ENCODE measurements at places on chromosomes 2 and 18. TPM values are rescaled to one million over a fixed set of nuclear protein-coding genes. Genes with fewer than 3 reads are reported as not detected.

GRCh38 chr2:37318401-37318800 lies 6.2 kb downstream of the PRKD3 start:
- DNase-seq, result peak; percentile 24

DNA sequence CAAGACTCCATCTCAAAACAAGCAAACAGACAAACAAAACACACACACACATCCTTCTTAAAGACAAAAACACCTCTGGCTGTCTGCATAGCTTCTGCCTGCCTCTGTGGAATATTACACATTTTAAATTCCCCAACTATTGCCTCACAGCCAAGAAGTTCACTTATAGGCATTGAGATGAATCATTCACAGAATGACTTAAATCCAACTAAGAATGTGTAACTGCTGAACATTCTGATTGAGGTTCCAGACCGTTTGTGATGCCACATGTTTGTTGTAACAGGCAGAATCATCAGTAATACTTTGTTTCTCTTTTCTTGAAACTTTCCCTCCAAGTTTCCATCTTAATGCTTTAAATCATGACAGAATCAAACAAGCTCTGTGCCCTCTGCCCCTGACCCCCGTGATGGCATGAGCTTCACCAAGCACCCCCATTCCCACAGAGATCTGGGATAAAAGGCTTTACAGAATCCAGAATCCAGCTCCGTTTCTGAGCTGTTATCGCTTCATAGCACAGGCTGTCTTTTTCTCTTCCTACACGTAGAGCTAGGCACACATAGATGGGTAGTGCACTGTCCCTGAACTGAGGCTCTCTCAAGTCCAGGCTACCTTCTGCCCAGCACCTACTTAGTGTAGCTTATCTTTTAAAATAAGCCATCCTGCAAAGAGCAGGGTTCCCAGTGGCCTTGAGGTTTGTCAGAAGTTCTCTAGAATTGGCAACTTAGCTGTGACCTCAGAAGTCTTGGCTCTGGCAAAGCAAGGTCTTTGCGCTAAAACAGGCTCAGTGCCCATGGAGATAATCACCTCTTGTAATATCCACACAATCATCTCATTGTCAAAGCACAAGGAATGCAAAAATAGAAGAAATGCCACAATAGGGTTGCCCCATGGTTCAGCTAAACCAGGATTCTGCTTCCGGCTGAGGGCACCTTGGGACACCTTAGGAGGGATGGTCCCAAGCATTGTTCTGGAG lies 32.9 kb downstream of the EPAS1 start:
- DNase-seq, result peak; percentile 81

DNA sequence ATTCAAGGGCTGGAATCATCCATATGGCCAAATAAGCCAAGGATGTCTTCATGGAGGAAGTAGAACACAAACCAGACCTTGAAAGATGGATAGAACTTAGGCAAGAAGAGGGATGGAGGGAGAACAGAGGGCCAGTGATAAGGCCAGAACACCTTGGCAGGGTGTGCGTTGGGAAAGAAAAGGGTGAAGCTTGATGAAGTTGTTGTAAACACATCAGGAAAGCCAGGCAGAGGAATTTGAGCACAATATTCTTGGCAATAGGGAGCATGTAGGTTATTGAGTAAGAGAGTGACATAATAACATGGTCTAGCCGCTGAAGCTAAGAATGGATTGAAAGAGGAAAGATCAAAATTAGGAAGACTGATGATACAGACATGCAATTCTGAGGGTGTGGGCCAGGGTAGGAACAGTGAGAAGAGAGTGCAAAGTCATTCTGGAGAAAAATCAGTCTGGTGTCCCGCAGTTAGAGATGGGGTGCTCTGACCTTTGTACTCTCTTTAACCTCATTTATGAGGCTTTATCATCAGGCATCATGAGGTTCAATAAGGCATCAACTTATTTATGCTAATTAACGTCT lies 41.0 kb downstream of the SLC14A2 start:
- no peak for DNase-seq

- no peak for DNase-seq
Observed at GRCh38 chr2:104914509-104914908, 60.6 kb downstream of the POU3F3 start.

DNA sequence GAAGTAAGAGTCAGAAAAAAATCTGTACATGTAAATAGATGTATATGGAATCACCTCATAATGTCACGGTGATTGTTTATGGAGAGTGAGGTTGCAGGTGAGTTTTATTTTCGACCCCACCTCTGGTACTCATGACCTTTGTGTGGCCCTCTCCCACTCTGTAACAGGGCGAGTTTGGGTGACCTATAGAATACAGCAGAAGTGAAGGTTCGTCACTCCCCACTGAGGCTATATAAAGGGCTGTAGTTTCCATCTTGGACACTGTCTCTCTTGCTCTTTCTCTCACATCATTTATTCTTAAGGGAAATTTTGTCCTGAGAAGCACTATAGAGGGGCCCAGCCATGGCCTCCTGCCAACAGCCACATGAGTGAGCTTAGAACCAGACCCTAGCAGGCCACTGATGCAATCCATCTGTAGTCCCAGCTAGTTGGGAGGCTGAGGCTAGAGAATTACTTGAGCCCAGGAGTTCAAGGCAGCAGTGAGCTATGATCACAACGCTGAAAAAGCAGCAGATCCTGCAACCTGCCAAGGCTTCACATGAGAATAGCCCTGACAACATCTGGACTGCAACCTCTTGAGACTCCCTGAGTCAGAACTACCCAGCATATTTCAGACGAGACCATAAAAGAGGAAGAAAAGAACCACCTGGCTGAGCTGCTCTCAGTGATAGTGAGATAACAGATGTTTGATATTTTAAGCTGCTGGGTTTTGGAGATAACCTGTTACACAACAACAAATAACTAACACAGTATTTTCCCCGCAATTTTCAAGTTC lies 74.3 kb upstream of the SLC1A4 start:
- DNase-seq, result no peak

- DNase-seq, result no peak
Observed at GRCh38 chr2:2464643-2465042, 133.6 kb upstream of the MYT1L start.

DNA sequence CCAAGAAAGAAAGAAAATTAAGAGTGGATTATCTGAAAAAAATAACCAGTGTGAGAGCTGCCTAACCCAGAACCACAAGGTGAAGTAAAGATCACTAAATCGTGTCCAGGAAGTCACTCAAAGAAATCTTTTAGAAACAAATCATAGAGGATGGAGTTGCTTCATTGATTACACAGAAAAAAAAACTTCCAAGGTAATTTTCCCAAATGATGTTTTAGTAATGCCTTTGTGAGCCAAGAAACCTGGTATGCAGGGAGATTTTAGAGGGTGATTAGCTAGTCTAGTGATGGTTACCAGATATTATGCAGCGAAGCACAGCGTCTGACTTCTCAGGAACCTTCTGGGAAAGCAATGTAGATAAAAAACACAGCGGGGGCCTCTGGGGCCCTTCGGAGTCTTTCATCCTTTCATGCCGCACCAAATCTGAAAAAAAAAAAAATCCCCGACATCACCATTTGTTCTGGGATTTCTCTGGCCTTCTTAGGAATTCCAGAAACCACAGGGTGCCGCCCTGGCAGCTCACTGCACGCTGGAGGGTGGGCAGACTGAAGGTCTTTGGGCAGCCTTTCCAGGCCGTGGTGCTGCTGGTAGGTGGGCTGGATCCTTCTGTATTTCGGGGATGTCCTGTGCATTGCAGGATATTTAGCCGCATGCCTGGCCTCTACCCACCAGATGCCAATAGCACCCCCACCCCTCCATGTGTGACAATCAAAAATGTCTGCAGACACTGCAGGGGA lies 17.3 kb downstream of the ALPK2 start:
- DNase-seq, result no peak

GRCh38 chr2:197606180-197606579 lies 69.2 kb downstream of the RFTN2 start:
- DNase-seq, result no peak

GRCh38 chr2:231041061-231041689 lies 3.9 kb downstream of the C2orf72 start:
- no peak for DNase-seq

- DNase-seq, result no peak
Observed at GRCh38 chr2:88006912-88007439, 9.4 kb downstream of the RNU2-63P start.

GRCh38 chr2:24675338-24675737 lies 117.9 kb downstream of the PTRHD1 start:
- no peak for DNase-seq

DNA sequence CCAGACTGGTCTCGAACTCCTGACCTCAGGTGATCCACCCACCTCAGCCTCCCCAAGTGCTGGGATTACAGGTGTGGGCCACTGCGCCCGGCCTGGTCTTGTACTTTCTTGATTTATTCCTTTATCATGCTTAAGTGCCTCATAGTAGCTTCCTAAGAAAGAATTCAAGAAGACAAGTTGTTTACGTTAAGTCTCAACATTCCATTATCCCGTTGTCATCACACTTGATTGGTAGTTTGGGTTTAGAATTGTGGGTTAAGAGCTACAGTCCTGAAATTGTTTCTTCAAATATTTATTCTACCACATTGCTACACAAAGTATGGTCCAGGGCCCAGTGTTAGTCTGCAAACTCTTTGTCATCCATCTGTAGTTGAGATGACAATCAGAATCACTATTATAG lies 194.0 kb downstream of the VWC2L start:
- DNase-seq, result peak; percentile 16

GRCh38 chr2:150464270-150464669 lies 23.2 kb downstream of the RND3 start:
- DNase-seq, result no peak

- no peak for DNase-seq
Observed at GRCh38 chr2:126655500-126656430, at the start of gene GYPC. GYPC (plus strand) TSS chr2:126656158; CDS start chr2:126656264, 106 bp downstream.

DNA sequence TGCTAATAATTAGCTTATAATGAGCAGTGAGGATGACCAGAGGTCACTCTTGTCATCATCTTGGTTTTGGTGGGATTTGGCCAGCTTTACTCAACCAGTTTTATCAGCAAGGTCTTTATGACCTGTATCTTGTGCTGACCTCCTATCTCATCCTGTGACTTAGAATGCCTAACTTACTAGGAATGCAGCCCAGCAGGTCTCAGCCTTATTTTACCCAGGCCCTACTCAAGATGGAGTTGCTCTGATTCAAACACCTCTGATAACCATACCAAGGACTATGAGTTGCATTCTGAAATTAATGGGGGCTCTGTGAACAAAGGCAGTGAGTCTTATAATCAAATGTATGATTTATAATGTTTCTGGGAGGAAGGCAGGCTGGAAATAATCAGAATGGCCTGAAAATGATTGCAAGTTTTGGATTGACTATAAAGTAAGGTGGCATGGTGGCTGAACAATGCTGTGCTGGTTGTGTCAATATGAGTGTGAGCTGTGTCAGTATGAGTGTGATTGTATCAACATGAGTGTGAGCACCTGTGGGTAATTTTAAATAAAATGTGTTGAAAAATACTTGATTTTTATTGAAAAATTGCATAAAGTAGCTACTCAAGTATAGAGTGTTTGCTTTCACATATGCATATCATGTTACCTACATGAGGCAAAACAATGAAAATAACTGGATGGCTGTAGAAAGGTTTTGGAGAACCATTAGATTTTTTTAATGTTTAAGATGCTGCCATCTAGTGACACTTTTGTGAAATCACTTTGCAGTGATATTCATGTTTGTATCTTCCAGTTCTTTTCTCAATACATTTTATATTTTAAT lies 103.0 kb downstream of the KYNU start:
- DNase-seq, result no peak

DNA sequence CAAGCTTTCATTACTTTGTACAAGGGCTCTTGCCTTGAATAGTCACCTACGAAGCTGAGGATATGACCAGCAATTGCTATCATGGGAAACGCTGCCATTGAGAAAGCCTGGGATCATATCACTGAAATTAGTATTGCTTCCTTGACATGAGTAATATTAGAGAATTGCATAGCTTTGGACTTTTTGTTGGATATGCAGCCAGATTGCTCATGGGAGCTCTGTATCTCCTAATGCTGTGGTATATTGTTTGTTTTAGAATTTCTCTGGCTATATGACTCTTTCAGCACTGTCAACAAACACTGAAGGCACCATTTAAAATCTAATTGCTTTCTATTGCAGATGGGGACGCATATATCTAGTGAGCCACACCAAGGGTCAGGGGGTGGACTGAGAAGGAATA lies 80.0 kb upstream of the WDSUB1 start:
- DNase-seq, result no peak

GRCh38 chr2:134449751-134450513 lies 196.1 kb downstream of the MGAT5 start:
- DNase-seq, result no peak

GRCh38 chr2:100948942-100949811 lies 52.9 kb upstream of the RPL31 start:
- no peak for DNase-seq

DNA sequence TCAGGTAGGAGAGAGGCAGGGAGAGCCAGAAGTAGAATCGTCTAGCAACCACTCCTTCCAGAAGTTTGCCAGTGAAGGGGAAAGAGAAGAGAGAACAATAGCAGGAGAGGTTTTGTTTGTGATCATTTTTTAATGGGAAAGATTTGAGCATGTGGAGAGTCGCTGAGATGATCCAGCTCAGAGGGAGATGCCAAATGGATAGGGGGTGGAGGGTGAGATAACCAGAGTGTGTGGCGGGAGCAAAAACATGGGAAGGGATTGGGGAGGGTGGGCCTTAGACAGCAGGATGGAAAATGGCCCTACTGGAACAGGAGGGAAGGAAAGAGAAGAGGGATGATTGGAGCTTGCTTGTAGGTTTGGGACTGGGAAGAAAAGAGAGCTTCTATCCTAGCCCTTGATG lies 269.8 kb downstream of the GLI2 start:
- DNase-seq, result no peak

GRCh38 chr2:233174137-233174536 lies 77.3 kb upstream of the ATG16L1 start:
- no peak for DNase-seq

DNA sequence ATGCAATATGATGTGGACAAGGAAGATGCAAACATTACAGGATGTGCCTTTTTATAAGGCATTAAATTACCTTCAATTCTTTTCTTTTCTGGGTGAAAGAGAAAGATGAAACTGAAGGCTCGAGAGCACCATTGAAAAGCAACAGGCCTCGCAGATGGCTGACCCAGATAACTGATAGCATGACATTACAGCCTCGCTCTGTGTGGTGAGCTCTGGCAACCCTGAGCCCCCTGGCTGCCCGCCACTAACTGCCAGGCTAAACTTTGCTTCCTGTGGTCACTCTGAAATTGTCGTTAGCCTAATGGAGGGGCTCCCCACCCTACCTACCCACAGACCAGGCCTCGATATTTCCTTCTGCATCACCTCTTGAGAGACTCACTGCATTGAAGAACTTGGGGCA lies 516.8 kb upstream of the FANCL start:
- DNase-seq, result no peak

DNA sequence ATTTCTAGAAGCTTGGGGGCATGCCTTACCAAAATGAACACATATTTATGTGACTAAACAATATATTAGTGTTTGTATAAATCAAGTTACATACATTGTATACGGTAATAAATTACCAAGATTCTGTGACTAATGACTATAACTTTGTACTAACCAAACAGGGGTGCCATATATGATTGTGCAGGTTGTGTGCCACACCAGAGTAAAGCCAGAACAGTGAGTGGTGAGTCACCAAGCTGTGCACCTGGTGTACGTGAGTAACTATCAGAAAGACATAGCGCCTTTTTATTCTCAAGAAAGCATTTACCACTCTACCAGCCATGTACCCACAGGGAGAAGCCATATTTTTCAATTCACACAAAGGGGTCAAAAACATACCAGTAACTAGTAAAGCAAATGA lies 453.2 kb upstream of the PIK3C3 start:
- no peak for DNase-seq

Gene THSD7B
- polyA plus RNA-seq, result 0.13 TPM

Gene SLC8A1
- 34.5 TPM for polyA plus RNA-seq

Gene TMEM169
- 0.10 TPM for polyA plus RNA-seq

Gene EN1
- polyA plus RNA-seq, result not detected

Gene SALL3
- not detected for polyA plus RNA-seq

Gene HADHA
- 111 TPM for polyA plus RNA-seq

Gene TPO
- polyA plus RNA-seq, result not detected

Gene RUFY4
- not detected for polyA plus RNA-seq
